Dermis microvascular lymphatic vessel endothelial cell (primary cell): ENCODE measurements at places on chromosomes 13 and 19. TPM values are rescaled to one million over a fixed set of nuclear protein-coding genes. Genes with fewer than 3 reads are reported as not detected.

DNA sequence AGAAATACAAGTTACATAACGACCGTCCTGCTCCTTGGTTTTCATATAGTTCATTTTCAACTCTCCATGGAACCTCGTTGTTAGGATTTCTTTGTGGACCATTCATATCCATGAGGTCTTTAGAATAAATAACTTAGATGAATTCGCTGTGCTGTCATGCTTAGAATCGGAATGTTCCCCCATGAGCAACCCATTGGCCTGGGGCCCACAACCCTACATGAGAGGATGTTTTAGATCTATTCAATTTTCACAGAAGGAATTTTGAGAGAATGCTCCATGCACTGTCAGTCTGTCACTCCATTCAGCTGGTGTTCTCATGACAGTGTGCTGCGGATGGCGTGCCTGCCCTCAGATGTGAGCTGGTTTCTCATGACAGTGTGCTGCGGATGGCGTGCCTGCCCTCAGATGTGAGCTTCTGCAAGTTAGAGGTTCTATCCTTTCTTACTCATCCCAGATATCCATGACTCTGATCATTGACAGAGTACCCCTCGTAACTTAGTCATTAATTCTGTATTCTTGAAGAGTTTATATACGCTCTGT is 1193.1 kb downstream of the EFNB2 start:
- DNase-seq: no peak

DNA sequence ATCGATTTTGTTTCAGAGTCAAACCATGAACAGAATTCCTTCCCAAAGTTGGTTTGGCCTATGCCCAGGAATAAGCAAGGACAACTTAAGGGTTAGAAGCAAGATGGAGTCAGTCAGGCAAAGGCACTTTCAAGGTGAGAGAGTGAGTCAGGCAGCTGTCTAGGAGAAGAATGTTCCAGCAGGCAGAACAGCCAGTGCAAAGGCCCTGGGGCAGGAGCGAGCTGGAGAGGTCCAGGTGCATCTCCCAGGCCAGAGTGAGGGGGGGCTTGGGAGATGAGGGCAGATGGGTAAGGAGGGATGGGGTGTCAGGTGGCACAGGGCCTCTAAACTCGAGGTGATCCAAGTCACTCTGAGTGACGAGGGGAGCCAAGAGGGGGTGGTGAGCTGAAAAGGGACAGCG is 9.2 kb upstream of the GRWD1 start:
- DNase-seq: no peak

- peak; percentile 24 for DNase-seq
These were observed 156.6 kb downstream of the TM9SF2 start for GRCh38 chr13:99657848-99658260.

DNA sequence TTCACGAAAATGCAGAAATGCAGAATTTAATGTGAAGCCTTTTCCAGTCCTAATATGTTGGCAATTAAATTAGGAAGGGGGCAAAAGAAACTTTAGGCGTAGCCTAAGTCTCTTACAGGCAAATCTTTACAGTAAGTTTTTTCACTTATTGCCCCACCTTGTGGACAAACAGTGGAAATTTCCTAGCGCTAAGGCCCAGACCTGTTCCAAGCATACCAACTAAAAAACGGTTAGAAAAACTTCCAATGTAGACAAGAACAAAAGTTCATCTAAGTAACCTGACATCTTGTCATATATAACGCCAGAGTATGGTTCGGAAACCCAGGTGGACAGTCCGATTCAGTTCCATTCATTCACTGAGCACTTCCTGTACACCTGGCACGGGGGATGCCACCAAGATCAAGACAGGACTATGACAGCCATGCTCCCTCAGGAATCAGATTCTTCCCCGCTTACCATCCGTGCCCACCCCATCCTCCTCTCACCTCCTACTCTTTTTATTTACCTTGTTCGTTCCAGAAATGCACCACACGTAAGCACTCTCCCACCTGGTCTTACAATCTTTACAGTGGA is 4.9 kb downstream of the ZAR1L start:
- DNase-seq: peak; percentile 75

GRCh38 chr13:94154367-94154766 is 325.1 kb downstream of the DCT start:
- no peak for DNase-seq

DNA sequence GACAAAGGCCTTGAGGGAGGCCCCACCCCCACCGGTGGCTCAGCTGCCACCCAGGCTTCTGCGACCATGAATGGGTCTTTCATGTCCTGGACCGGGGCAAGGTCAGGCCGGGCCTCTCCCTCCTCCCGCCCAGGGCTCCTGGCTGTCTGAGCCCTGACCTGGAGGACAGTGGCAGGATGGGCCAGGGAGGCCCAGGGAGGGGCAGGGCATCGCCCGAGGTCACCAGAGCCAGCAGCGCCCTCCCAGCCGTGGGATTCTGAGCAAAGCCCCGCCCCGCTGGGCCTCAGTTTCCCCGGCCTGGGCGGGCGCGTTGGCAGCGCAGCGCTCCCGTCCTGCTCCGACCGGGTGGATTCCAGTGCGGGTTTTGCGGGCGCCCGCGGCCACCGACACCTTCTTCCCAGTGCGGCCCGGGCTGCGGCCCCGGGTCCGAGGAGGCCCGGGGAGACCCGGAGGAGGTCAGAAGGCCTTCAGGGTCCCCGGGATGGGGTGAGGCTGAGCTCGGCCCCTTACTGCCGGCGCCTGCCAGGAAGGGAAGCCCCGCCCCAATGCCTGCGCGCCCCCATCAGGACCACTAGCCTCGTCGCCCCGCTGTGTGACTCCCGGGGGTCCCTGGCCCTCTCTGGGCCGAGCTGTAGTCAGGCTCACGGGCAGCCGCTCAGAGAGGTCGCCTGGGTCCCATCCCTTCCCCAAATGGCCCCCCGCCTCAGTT is 24.6 kb upstream of the SEMA6B start:
- DNase-seq: peak; percentile 44

DNA sequence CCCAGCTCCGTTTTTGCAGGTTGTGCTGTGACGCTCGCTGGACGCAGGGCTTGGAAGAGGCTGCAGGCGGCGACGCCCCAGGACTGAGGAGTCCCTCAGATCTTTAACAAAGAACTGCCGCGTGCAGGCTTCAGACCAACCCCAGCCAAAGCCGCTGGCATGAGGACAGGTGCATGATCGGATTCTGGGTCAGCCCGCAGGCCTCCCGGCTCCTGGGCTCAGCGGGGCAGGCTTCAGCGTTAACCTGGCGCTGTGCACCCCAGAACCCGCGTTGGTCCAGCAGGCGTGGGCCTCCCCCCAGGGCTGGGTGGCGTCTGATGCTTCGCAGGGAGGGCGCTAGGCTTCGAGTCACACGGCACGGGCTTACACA is 920 bp upstream of the TIMM13 start:
- DNase-seq: no peak

DNA sequence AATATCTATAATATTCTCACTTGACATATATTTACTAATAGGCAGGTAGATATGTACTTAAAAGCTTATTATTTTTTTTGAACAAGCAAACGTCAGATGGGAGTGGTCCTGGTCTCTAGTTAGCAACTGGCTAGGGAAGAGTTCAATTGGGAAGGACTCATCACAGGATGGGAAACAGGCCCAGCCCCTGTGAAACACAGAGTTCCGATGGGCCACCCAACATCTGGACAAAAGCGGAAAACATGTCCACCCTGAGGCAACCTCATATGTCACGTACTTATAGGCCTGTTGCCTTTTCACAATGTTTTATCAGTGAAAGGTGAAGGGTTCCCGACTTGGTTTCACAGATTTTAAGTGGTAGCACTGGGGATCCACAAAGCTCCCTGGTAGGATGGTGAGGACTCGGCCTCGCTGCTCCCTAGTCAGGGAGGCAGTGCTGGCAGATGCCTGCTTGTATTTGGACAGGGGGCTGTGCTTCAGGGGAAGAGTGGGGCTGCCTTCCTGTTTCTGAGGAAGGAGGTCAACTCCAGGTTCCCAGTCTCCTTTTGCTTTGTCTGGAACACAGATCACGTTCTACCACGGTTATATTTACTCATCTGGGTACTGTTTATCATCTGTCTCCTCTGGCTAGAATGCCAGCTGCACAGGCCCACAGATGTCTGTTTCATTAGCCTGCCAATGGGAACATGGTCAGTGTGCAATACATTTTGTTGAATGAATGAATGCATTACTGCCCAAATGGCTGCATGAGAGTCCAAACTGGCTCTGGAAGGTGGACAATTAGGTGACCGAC is 49.4 kb upstream of the SLC15A1 start:
- no peak for DNase-seq

DNA sequence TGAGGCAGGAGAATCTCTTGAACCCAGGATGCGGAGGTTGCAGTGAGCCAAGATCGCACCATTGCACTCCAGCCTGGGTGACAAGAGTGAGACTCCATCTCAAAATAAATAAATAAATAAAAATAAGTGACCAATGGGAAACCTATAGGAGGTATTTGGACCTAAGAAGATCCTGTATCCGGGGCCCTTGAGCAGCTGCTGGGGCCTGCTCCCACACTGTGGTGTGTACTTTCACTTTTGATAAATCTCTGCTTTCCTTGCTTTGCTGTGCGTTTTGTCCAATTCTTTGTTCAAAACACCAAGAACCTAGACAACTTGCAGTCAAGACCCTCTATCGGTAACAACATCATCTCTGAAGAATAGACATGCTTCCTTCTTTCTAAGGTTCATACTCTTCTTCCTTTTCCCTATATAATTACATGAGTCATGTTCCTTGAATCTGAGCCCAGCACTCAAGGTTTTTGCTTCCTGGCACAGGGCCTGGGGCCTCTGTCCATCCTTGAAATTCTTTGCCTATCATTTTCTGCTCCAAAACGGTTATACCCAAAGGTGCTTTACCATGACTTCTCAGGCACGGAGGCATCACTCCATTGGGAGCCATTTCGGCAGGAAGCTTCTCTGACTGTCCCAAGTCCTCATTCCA is 14.2 kb upstream of the PNMA8C start:
- no peak for DNase-seq

- DNase-seq: no peak
These were observed 34.9 kb downstream of the AP1M1 start for GRCh38 chr19:16232568-16232967.

GRCh38 chr19:3573162-3573857 is 566 bp downstream of the HMG20B start:
- peak; percentile 17 for DNase-seq

DNA sequence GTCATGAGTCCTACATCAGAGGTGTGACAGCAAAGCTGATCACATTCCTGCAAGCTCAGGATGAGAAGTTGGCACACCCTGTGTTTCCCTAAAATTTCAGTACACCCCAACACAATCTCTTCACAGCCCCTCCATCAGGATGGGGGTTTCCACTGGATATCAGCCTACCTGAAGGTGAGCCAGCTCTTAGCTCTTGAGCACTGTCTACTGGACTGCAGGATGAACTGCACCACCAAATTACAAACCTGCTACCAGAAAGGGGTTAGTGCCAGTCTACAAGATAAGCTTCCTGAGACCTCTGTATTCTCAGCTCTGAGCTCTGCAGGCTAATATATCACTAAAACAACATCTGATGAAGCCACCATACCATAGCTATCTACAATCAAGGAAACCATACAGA is 1616.2 kb upstream of the SPRY2 start:
- DNase-seq: no peak

GRCh38 chr13:53847502-53847901 is 818.9 kb downstream of the OLFM4 start:
- no peak for DNase-seq

- DNase-seq: no peak
These were observed 407.2 kb downstream of the KCNRG start for GRCh38 chr13:50422181-50423148.

- no peak for DNase-seq
These were observed 6.5 kb upstream of the RLN3 start for GRCh38 chr19:14021474-14021873.

- no peak for DNase-seq
These were observed 516.3 kb downstream of the SLITRK6 start for GRCh38 chr13:85282876-85283275.

DNA sequence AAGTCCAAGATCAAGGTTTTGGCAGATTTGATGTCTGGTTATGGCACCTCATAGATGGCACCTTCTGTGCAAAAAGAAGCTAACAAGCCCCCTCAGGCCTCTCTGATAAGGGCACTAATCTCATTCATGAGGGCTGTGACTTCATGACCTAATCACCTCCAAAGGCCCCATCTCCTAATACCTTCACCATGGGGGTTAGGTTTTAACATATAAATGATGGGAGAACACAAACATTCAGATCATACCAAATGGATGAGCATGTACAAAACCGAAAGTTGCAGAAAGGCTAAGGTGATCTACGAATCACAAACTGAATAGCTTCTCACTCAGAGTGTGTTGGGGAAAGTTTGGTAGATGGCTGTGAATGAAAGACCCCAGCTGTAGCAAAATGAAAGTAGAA is 217.4 kb downstream of the TBC1D4 start:
- DNase-seq: no peak

GRCh38 chr19:21487969-21488368 is 17.4 kb upstream of the ZNF429 start:
- no peak for DNase-seq

DNA sequence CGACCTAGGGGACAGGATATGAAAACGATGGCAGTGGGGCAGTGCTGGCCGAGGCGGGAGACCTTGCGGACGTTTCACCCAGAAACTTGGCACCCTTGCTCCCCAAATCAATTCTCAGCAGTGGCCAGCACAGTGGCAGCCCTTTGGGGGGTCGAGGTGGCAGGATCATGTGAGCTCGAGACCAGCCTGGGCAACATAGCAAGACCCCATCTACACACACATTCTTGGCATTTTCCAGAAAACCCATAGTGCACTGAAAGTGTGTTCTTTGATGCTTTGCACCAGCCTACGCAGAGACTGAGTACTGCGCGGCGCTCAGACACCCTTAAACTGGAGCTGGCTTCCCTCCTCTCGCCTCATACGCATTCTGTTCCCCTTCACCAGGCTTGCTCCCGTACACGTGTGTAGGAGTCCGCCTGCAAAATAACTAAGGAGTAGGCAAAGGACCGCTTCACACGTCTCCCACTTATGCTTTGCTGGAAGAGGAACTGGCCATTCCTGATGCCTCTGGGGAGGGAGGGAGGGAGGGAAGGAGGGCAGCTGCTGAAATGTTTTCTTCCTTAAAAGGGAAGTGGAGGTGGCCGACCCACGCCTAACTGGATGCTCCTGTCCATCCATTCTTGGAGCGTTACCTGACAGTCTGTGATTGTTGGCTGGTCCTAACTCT is 23.5 kb upstream of the MIER2 start:
- no peak for DNase-seq

GRCh38 chr19:46111376-46111775 is 13.1 kb downstream of the IGFL3 start:
- no peak for DNase-seq

- peak; percentile 25 for DNase-seq
These were observed 14.7 kb downstream of the GARRE1 start for GRCh38 chr19:34269081-34269480.

GRCh38 chr13:33466262-33466661 is 180.7 kb upstream of the STARD13 start:
- DNase-seq: peak; percentile 11

GRCh38 chr19:28898249-28898648 is 314.7 kb downstream of the UQCRFS1 start:
- DNase-seq: no peak

Gene RNF17
- total RNA-seq: not detected in 2 replicates

Gene RASAL3
- 14.4 and 14.8 TPM in 2 replicates for total RNA-seq

Gene CAPS
- 1.7 and 3.4 TPM in 2 replicates for total RNA-seq

Gene ZNF606
- 4.1 and 9.4 TPM in 2 replicates for total RNA-seq

Gene ESD
- total RNA-seq: 69.7 and 86.4 TPM in 2 replicates
